ENCODE measurements at places on chromosomes 7 and 10.

DNA sequence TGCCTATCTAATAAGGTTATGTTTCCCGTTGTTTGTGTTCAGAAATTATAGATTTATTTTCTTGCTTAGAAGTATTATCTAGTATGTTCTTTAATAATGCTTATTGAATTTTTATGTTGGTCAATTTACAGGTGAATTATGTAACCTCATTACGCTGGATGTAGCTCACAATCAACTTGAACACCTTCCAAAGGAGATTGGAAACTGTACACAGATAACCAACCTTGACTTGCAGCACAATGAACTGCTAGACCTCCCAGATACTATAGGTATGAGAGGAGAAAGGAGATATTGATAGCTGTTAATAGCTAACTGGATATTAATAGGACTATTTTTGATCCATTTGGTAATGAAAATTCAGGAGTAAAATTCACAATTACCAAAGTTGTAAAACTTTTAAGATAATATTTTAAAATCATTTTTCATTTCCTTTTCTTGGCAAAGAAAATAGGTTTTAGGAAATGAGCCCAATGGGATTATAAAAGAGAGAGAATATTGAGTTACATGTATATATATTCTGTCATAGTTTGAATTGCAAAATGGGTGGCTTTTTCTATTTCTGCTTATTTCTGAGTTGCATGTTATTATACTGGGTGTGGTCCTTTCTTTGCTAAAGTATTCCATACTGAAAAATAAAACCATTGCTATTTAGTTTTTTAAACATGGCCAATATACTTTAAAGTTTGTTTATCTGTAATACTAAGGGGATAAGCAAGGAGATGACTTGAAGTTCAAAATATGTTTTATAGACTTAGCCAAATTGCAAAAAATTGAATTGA lies 66.3 kb downstream of the SHOC2 start:
- DNase-seq = no peak

- DNase-seq = no peak
Observed at GRCh38 chr10:128851281-128851680, 615.8 kb upstream of the MGMT start.

DNA sequence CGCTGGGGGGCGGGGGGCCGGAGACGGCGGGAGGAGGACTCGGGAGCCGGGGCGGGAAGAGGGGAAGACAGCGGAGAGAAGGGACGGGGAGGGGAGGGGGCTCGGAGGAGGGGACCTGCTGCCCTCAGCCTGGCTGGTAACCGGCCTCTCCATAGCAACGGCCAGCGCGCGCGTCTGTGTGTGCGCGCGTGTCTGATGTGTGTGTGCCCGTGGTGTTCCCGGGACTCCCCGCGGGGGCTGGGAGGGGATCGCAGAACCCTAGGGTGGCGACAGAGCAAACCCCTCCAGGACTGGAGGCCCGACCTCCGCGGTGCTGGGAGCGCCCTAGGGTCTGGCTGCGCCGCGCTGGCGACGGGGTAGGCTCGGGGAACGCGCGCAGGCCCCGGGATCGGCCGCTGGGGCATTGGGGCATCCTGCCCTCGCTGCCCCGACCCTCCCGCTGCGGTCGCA lies 356.3 kb downstream of the DNAJB6 start:
- no peak for DNase-seq

DNA sequence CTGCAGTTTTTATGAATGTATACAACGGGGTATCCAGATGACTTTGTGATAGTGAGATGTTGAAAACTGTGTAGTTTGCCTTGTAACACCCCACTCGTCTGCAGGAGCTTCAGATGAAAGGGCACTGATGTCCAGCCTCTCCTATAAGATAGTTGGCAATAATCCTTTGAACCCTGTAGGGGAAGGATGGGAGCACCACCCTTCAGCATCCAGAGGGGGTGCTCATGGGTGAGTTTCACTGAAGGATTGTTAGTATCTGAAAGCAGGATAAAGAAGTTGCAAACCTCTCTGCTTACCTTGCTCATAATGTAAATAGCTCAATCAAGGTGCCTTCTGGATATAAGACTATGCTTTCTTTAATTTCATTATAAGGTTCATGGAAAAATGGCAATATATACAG lies 201.5 kb downstream of the TMEM178B start:
- DNase-seq = no peak

DNA sequence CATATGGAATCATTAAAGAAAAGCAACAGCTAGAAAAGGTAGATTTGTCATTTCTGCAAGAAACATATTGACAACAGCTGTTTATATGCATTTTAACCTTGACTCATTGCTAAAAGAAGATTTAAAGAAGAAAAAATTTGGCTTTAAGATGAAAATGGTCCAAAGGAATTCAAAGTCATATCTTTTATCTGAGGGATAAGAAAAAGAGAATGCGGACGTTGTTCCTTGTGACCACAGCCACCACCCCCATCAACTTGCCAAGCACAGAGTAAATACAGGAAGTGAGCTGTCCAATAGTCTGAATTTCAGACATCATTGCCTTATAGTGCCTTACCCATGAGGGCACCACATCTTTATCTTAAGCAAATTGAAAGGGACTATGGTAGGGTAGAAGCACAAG lies 7.3 kb upstream of the CRPPA start:
- DNase-seq = no peak

DNA sequence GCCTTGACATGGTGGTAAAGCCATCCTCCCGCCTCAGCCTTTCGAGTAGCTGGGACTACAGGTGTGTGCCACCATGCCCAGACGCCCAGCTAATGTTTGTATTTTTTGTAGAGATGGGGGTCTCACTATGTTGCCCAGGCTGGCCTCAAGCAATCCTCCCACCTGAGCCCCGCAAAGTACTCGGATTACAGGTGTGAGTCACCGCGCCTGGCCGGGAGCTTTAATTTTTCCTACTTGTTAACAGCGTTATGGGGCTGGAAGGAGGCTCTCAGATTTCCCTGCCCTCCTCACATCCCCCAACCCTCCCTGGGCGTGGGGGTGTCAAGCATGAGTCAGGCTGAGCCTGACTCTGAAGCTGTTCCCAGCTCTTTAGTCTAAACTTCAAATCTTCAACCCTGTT lies 8.3 kb downstream of the ALKBH4 start:
- DNase-seq = no peak

DNA sequence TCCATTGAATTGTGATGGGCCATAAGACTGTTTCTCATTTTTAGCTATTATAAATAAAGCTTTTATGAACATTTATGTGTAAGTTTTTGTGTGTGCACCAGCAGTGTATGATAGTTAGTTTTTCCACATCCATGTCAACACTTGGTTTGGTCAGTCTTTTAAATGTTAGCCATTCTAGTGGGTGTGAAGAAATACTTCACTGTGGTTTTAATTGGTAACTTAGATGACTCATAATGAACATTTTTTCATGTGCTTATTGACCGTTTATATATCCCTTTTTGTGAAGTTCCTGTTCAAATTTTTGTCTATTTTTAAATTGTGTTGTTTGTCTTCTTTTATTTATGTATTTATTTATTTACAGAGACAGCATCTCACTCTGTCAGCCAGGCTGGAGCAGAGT lies 23.6 kb upstream of the PDK4 start:
- no peak for DNase-seq

DNA sequence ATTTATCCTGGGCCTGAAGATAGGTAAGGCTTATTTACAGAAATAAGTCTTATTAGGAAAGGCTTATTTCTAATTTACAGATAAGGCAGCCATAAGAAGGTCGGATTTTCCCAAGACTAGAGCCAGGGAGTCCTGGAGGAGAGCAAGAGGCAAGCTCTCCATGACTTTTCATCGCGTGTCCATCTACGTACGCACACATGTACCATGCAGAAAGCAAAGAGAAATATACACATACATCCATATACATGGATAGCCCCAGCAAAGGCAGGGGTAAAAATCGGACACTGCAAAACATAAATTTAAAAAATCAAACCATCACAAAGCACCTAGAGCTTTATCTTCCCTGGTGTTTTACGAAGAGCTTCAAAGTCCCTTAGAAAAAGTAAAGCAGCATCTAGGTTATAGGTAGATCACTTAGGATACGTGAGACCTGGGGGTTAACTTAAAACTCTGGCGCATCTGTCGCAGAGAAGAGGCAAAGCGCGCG lies 25.8 kb upstream of the ZRANB1 start:
- DNase-seq = no peak

- DNase-seq = no peak
Observed at GRCh38 chr7:97133159-97133558, 15.7 kb downstream of the SDHAF3 start.

DNA sequence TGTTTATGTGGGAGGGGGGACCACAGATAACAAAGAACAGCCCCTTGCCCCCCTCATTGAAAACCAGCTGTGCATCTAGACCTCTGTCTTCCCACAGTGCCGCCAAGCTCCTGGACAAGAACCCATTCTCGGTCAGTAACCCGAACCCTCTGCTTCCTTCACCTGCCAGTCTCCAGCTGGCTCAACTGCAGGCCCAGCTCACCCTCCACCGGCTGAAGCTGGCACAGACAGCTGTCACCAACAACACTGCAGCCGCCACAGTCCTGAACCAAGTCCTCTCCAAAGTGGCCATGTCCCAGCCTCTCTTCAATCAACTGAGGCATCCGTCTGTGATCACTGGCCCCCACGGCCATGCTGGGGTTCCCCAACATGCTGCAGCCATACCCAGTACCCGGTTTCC lies 91.0 kb upstream of the PDCD4 start:
- DNase-seq = no peak

GRCh38 chr7:151312356-151312755 lies 29.3 kb upstream of the NUB1 start:
- DNase-seq = no peak
